Activated CD8-positive, alpha-beta memory T cell treated with anti-CD3 and anti-CD28 coated beads for 1 hour (primary cell): ENCODE measurements at places on chromosomes 7 and 10.

GRCh38 chr7:55775051-55775420, 87.5 kb downstream of the SEPTIN14 start:
- DNase-seq, result no peak

- no peak for DNase-seq
Measured at GRCh38 chr7:103116991-103117390, 31.9 kb downstream of the NAPEPLD start.

- no peak for DNase-seq
Measured at GRCh38 chr7:132142006-132142405, 434.3 kb downstream of the PLXNA4 start.

DNA sequence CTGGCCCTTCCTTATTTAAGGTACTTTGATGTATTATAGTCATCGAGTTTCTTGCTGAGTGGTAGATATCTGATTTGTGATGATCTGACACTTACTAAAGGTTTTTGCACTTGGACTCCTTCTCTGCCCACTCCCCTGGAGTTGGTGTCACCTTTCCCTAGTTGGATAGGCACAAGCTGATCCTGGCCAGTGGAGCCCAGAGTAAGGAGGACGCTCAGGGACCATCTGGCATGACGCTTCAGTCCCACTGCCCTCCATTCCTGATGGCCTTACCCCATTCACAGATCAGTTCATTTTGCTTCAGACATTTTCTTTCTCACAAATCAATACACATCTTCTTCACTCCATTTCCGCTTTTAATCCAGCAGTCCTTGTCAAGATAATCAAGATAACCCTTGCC, 20.1 kb downstream of the ASB15 start:
- no peak for DNase-seq

DNA sequence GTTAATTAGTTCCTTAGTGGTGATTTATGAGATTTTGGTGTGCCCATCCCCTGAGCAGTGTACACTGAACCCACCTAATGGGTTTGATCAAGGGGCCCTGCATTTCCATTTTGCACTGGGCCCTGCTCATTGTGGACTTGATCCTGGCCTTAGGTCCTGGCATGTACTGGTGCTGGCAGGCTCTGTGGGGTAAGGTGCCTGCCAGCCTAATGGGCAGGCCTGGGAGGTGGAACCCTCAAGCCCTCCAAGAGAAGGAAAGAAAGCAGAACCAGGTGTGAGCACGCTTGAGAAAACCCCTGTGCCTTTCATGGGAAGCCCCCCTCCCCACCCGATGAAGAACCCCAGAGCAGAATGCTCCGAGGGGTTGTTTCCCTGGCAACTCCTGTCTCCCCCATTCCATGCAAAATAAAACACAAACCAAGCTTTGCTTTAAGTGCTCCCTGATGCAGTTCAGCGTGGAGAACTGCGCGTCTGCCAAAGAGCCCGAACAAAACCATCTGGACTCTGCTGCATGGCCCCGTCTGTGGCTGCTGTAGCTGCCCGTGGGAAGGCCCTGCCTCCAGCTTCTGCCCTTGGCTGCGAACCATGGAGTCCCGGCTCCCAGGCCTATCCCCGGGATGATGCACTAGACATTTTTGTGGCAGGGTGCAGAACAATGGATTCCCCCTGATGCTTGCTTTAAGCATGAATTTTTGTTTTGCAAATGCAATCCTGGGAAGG, 123.3 kb downstream of the PRPF18 start:
- DNase-seq, result no peak

DNA sequence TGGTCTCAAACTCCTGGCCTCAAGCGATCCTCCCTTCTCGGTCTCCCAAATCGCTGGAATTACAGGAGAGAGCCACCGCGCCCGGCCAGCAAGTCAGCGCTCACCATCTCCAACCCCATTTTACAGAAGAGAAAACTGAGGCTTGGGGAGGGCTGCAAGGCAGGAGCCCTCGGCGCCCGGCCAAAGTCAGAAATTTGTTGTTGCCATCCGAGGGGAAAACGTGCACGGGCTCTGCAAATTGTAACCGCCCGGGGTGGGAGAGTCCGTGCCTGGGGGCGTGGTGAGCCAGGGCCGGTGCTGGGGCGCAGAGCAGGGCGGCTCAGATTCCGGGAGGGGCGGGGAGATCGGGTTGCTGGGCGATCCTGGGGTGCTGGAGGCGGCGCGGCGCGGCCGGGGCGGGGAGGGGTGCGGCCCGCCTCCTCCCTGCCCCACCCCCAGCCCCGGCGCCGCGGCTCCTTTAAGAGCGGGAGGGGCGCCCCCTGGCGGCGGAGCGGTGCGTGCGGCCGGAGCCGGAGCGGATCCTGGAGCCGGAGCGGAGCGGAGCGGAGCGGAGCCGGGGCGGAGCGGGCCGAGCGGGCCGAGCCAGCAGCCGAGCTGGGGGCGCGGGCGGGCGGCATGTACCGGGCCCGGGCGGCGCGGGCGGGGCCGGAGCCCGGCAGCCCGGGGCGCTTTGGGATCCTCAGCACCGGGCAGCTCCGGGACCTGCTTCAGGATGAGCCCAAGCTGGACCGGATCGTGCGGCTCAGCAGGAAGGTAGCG, at the start of gene VPS37D:
TSS of gene VPS37D (plus strand) at position 488 of the 759 bp plus-strand sequence. CDS start at position 616, 128 bp downstream.
- peak; percentile 78 for DNase-seq

DNA sequence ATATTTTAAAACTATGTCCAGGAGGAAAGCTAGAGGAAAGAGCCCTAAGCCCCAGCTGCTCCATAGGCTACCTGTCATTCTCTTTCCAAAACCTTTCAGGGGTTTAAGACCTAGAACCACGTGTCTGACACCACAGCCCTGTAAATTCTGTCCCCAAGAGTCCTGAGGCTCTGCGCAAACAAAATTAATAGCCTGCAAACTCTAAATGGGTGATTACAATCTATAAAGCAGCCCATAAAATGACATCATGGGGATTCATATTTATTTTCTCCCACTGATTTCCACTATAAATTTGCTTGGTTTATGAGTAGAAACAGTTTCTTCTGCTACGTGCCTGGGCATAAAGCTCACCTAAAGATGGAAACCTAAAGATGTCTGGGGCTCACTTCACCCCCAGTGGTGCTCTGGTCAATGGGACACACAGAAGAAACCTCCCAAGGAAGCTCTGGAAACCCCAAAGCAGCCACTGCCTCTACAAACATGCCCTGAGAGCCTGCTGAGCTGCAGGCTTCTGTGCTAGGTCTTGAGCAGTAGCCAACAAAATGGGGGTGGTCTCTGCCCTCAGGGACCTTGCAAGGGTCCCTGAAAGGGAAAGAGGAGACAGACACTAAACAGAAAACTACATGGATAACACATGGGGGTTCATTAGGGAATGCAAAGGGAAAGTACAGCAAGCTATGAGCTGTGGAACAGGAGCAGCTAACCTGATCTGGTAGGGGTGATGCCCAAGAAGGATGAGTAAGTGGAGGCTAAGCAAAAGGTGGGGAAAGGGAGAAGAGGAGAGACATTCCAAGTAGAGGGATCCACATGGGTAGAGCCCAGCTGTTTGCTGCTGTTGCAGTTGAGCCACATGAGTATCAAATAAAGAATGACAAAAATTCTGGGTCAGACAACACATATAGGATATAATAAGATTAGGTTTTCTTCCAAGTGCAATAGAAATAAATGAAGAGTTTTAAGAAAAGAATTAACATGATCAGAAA, 331.7 kb downstream of the KCNMA1 start:
- DNase-seq, result no peak

DNA sequence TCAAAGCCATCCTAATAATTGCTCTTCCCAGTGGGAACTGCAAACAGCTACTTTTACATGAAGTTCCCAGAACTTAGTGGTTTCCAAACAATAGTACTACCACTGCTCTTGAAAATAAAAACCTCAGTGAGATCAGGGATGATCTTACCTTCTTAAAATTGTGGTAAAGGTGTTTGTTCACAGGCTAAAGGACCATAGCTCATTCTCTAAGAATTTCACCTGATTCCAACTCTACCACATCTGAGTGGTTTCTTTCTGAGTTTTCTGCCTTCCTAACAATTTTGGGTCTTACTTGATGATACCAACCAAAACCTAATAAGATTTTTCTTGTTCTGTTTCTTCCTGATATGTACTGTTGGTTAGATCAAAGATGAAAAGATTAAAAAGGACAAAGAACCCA, 45.6 kb upstream of the AGBL3 start:
- no peak for DNase-seq

DNA sequence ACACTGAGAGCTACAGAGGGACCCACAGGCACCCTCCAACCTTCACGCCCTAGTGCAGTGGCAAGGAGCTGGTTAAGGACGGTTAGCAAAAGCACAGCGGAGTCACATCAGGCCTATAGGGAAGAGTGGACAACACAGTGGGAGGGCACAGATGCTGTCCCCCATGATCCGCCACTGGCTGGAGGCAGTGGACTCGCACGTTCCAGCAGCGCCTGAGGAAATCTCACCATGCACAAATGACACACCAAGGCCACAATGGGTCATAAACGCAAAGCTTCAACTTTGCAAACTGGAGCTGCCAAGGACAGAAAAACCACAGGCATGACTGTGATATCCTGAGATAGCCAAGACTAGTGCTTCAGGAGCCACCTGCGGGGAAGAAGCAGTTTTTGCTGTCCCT, 58.8 kb downstream of the GRB10 start:
- DNase-seq, result no peak
